Naive thymus-derived CD8-positive, alpha-beta T cell (primary cell): ENCODE measurements at places on chromosomes 13 and 19.

- no peak for DNase-seq
Observed at GRCh38 chr13:109111141-109111540, 481.7 kb downstream of the MYO16 start.

DNA sequence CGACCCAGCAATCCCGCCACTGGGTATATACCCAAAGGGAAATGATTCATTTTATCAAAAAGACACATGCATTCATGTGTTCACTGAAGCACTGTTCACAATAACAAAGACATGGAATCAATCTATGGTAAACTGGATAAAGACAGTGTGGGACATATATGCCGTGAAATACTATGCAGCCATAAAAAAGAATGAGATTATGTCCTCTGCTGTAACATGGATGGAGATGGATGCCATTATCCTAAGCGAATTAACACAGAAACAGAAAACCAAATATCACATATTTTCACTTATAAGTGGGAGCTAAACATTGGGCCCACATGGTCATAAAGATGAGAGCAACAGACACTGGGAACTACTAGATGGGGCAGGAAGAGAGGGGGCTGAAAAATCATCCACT lies 345.0 kb downstream of the UQCRFS1 start:
- DNase-seq, result no peak

- DNase-seq, result no peak
Observed at GRCh38 chr19:35061583-35062373, 20.3 kb downstream of the HPN start.

DNA sequence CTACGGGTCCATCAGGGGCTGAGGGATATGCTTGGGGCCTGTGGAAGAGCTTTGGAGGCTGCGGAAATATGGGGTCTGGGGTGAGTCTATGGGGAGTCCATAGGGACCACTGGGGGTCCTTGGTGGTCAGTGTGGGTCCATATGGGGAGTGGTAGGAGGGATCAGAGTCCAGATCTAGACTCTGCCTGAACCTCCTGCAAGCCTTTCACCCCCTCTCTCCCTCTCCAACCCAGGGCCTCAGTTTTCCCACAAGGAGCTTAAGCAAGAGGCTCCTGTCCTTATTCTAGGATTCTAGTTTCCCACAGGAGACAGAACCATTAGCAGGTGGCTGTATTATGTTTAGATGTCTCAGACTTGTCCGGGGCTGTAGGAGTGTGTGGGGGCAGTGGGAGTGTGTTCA lies 161.9 kb upstream of the TSHZ3 start:
- no peak for DNase-seq

DNA sequence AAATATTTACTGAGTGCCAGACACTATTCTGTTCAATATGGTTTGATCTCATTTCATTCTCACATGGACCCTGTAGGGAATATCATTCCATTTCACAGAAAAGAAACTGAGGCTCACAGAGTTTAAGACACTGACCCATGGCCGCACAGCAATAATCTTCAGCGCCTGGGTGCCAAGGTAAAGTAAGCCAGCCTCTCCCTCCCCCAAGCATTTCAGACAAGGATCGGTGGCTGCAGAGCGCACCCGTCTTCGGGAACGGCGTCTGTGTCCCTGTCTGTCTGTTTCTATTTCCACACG lies 4.3 kb upstream of the PDE4A start:
- no peak for DNase-seq

DNA sequence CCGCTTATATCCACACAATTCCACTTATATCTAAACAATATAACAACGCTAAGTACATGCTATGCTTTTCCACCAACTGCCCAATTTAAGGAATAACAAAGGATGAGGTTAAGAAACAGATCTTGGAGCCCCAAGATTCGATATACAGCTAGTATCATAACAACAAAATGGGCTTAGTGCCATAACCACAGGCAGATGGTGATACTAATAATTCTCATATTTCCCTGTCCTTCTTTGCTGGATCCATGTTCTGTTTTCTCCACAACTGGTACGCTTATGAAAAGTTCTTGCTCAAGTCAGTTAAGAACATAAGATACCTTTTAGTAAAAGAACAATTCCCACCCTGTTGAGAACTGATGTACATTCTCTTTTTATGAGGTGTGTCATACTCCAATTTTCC lies 33.9 kb downstream of the CAB39L start:
- DNase-seq, result no peak

GRCh38 chr13:108948251-108948671 lies 318.9 kb downstream of the MYO16 start:
- no peak for DNase-seq

DNA sequence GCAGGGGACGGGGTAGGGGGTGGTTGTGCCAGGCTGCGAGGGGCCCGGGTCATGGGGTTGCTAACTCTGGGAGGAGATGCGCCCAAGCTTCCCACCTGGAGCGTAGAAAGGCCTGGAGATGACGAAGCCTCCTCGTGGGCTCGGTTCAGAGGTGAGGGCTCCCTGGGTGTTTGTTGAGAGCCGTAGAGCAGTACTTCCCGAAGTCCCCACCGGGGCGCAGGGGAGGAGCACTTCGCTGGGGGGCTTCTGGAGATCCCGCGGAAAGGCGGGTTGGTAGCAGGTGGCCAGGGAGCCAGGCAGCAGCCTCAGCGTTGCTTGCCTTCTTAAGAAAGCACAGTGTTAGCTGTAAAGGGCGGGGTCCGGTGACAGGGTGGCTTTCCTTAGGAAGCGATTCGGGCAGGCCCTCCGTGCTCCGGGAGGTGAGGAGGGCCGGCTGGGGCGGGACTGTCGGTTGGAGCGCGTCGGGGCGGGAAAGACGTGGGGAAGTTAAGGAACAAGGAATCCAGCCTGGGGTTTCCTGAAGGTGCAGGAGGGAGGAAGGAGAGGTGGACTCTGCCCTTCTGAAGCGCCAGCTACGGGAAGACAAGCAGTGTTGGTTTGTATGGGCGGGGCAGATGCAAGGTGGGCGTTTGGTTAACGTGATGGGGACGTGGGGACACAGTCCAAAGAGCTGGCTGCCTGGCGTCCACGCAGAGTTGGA lies 3.3 kb downstream of the VSTM2B start:
- no peak for DNase-seq

DNA sequence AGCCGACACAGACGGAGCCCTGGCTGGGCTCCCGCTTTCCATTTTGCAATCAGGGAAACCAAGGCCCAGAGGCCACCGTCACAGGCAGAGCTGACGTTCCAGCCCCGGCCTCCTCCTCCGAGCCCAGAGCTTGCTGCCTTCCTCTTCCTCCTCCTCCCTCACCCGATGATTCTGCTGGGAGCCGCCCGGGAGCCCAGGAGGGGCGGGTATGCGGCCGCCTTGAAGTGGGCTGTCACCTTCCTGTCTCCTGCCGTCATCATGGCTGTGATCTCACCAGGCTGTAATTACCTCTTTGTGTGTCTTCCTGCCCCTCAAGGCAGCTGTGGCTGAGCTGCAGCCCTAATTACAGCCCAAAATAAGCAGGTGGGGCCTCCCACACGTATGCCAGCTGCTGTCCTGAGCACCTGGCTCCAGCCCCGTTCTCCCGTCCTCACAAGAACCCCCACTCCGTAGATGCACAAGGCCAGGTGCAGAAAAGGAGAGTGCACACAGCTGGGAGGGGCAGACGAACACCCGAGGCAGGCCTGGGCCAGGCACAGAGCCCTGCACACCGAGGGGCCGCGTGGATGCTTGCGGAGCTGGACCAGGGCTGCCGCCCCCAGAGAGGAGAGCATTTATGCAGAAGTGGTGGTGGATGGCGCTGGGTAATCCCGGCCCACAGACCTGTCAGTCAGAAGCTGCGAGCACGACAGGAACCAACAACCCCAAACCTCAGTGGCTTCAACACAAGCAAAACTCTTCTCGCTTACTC lies 4.0 kb downstream of the TPGS1 start:
- DNase-seq, result peak; percentile 69

- no peak for DNase-seq
Observed at GRCh38 chr13:74867460-74867859, 614.5 kb downstream of the TBC1D4 start.

DNA sequence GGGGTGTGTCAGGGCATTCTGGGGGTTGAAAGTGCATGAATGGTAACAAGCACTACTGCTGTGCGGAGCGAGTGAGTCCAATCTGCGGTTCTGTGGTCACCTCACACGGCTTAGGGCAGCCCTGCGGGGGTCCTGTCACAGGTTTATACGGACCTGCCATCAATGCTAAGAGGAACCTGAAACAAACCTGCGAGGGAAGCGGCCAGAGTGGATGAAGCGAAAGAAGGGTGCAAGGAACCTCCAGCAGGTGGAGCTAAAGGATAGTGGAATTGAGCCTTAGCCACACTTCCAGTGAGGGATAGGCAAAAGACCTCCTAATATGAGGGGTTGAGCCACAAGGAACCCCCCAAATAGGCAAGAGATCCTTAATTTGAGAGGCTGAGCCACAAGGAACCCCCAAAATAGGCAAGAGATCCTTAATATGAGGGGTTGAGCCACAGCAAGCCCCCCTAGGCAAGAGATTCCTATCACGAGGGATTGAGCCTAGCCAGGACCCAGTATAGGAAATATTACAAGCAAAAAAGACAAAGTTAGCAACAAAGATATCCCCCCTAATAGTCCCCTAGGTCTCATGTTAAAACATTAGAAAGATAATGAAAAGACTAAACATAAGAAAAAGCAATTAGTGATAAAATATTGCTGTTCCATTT lies 6.3 kb upstream of the ZNF69 start:
- peak; percentile 70 for DNase-seq

- no peak for DNase-seq
Observed at GRCh38 chr13:29924482-29925350, 74.3 kb upstream of the UBL3 start.

DNA sequence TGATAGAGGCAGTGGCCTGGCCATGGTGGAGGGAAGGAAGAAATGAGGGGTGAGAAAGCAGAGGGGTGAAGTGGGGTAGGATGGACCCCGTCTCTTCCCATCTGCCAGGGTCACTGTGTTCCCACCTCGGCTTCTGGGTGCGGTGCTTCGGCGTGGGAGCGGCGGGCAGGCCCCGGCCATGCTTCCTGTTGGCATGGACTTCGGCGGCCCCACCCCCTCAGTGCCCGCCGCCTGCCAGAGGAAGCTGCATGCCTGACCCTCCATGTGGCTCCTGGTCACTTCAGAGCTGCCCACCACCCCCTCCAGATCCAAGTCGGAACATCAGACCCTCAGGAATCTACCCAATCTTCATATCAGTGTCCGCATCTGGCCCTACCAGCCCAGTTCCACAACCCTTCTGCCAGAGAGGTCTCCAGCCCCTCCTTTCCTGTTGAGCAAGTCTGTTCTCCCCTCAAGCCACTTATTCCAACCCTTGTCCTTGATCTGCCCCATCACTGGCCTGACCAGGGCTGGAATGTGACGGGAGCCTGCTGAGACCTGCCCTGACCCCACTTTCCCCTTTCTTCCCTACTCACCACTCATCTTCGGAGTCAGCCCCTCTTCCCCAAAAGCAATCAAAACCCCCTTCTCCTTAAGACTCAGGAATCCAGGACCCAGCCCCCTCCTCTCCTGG lies 1.5 kb downstream of the KCNN4 start:
- no peak for DNase-seq

DNA sequence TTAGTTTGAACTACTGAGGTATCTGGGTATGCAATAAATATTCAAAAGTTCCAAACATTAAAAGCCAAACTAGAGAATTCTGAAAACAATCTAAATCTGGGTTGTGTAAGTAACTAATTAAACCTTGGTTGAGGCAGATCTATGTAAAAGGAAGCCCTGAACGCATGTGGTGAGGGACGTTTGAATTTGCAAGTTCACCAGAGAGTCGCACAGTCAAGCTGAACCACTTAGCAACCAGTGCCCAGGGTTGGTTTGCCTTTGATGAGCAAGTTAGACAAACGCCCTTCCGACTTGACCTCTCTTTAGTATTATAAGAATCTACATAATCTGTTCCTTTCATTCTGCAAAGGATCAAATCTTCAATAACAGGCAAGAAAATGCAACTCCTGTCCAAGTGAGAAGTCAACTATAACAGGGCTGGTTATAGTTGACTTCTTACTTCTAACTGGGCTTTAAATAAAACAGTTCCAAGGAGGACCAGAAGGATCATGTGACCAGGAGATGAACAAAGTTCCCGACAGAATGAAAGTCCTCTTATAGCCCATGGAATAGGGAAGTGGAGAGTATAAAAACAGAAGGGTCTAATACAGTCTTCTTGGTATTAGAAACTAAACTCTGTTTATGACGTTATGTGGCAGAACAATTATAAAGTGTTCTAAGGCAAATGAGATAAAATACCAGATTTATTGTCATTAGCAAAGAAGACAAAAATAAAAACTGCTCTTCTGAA lies 40.6 kb downstream of the PHF11 start:
- DNase-seq, result no peak

DNA sequence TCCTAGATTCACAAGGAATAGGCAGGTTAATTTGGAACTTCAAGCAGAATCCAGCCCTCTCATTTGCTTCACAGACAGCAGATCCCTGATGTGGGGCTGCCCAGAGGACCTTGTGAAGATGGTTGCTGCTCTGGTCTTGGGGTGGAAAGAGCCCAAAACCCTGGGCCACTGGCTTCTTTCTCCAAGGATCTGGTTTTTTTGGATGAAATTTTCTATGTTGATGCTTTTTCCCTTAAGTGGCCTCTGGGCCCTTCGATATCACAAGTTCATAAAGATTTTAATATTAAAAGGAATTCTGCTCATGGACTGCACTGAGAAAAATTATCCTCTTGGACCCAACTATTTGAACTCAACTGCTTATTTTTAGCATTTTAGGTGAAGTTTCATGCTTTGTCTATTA lies 421.1 kb downstream of the KLF5 start:
- no peak for DNase-seq

DNA sequence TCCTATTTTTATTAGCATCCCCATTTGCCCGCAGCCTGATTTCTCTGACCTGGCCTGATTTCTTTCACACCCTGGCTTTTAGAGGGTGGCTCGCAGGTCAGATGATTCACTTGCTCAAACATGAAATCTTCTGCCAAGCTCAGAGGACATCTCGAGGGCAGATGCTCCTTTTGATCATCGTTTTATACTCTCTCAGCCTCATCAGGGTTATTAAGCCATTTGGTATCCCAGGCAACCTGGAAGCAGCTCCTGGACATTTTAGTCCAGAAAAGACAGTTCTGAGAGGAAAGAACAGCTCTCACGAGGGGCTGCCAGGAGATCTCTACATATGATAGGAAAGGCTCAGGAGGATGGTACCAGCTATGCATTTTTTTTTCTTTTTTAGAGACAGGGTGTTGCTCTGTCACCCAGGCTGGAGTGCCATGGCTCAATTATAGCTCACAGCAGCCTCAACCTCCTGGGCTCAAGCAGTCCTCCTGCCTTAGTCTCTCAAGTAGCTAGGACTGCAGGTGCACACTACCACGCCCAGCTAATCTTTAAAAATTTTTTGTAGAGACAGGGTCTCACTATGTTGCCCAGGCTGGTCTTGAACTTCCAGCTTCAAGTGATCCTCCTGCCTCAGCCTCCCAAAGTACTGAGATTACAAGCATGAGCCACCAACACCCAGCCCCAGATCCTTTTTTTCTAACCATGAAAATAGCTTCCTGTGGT lies 165.4 kb downstream of the KATNAL1 start:
- no peak for DNase-seq
